ENCODE measurements at places on chromosomes 5 and 9.

DNA sequence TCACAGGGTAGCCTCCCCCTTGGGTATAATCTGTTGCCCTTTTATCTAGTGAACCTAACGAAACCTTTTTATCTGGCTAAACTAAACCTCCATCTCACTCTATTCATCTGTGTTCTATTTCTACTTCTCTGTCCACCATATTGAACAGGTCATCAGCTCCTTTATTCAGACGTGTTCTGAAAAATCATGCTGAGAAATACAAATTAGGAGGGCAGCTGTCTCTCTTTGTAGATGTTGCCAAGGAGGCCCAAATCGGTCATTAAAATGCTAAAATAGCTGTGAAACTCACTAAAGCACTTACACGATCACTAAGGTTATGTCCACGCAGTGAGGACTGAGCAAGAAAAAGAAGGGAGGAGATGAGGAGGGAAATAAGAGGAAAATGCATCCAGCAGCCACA is 115.6 kb upstream of the RETREG1 start:
- no peak for DNase-seq

GRCh38 chr5:59317774-59318205 is 575.7 kb downstream of the PDE4D start:
- DNase-seq = no peak

GRCh38 chr5:139276426-139276825 is 17.1 kb upstream of the MATR3 start:
- DNase-seq = no peak

GRCh38 chr5:149337736-149338135 is 7.6 kb upstream of the GRPEL2 start:
- DNase-seq = no peak

DNA sequence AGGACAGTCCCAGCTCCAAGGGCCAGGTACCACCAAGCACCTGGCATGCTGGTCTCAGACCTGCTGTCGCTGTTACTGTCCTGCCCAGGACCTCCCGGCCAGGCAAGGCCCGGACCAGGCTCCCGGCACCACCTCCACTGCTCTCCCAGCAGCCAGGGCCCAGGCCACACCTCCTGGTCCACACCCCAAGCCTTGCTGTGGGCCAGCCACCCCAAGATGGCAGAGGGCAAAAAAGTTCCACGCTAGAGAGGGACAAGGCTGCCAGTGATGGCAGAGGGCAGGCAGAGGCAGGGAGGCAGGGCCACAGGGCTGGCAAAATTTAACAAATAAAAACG is 1.1 kb downstream of the DNLZ start:
- no peak for DNase-seq

GRCh38 chr9:38171538-38171884 is 102.5 kb upstream of the SHB start:
- DNase-seq = no peak

DNA sequence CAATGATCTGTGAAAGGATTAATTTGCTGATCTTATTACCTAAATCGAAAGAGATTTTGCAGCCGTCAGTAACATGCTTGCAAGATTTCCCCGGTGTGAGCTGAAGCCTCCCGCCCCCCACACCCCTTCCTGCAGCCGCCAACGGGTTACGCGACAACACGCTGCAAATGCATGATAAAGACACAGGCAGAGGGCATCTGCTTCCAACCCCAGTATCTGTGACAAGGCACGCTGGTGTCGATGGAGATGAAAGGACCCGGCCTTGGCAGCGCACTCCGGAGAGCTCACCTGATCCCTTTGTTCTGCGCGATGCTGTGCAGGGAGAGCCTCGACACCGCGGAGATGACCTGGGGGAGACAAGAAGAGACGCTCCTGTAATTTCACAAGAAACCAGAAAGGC is 122.9 kb upstream of the SARDH start:
- no peak for DNase-seq

DNA sequence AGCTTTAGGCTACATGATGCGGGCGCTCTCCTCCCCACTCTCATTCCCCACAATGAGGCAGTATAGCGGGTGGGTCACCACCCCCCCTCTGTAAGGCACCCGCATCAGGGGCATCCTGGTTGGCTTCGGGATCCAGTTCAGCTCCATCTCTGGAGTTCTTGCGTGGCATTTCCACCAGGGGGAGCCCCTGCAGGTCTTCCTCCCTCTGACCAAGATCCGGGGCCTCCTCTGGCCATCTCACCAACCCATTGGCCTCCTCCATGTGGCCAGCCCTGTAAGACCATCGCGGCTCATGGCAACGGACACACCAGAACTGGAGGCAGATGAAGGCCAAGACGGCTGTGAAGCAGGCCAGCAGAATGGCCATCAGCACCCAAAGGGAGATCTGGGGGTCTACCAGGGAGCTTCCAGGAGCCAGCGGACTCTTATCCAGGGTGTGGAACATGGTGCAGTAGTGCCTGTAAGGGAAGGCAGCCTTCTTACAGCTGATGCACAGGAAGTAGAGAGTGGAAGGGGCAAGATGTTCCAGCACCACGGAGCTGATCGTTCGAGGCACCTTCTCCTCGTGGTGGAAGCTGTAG is 77.0 kb downstream of the CYFIP2 start:
- peak; percentile 3 for DNase-seq

DNA sequence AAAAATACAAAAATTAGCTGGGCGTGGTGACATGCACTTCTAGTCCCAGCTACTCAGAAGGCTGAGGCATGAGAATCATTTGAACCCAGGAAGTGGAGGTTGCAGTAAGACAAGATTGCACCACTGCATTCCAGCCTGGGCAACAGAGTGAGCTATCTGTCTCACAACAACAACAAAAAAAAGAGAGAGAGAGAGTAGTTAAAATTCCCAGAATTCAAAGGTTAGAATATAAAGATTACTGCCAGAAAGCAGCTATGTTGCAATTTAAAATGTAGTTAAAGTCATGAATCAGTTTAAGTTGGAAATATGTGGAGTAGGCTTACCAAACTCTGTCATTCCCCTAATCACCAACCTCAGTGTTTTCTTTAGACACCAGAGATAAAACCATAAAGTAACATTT is 58.7 kb upstream of the SUSD1 start:
- DNase-seq = no peak

DNA sequence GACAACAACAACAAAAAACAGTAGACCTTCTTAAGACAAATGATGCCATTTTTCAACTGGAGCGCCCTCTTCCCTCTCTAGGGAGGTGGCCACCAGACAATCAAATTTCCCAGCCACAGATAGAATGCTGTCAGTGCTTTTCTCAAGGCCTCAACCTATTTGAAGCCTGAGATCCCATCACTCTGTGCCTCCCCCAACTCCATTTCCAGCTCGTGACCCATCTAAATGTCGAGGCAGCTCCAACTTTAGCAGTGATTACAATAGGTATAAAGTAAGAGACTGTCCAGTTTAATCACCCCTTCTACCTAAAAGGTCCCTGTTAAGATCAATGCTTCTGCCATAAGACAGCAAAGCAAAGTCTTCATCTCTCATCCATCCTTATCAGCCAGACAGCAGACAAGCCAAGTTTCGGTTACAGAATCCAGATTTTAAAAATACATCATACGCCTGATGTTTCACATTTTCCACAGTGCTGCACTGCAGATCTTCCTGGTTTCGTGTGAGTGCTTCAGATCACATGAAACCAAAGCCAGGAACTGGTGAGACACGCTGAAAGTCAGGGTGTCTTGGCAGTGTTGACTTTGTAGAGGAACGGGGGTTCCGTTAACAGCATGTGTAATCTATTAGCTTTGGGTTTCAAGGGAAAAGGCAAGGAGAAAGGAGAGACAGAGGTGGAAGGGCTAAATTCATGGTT is 447.8 kb downstream of the ENC1 start:
- no peak for DNase-seq

- DNase-seq = no peak
Observed at GRCh38 chr5:83720836-83721537, at the start of gene HAPLN1. HAPLN1 (minus strand) TSS chr5:83720855; CDS start chr5:83673523, 47,332 bp downstream.

- no peak for DNase-seq
Observed at GRCh38 chr9:125190361-125190801, 778 bp upstream of the PPP6C start.

DNA sequence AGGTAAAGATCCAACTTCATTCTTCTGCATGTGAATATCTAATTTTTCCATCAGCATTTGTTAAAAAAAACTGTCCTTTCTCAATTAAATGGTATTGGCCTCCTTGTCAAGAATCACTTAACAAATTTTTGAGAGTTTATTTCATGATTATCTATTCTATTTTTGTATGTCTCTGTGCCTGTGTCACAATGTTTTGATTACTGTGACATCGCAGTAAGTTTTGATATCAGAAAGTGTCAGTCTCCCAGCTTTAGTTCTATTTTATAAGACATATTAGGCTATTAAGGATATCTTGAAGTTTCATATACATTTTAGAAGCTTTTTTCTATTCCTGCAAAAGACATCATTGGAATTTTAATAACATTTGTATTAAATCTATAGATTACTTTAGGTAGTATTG is 33.6 kb downstream of the GABRA6 start:
- DNase-seq = no peak

DNA sequence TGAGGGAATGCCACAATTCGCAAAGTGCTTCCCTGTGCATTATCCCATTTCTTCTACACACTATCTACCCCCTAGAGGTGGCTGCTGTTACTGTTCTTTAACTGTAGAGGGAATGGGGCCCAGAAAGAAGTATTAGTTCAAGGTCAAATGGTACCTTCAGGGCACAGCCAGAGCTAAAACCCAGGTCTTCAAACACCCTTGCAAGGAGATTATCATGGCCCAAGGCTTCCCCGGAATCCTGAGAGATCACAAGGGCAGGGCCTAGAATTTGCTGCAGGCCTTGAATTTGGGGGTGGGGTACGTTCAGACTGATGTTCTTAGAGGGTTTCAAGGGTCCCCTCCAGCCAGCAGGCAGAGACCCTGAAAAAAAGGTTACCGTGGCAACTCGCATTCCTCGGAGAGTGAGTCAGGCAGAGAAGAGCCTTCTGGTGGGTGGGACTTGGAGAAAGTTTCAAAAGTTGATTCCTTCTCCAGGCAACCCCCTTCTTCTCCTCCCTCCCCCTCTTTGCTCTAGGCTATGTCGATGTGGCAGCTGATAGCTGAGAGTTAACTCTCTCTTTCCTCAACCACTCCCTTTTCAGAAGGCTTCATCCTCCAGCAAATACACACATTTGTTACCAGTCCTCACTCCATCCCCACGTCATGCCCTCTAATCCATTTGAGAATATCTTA is 1.9 kb downstream of the SPARC start:
- DNase-seq = no peak

- no peak for DNase-seq
Observed at GRCh38 chr9:125447202-125447802, 185.7 kb downstream of the GAPVD1 start.

DNA sequence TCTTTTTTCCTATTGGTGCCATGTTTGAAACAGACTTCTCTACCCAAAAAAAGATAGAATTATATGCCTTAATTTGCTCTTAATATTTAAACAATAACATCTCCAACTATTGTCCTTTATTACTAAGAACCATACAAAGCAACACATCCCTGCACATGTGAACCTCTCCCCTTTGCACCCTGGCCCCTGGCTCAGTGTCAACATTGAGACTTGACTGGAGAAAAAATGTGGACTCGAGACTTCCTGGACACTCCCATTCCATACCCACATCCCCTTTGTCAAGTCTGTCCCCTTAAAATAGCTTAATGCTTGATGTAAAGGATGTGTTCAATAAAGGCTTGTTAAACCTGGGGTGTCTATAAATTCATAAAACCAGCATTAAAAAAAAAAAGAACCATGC is 53.2 kb downstream of the TTC39B start:
- DNase-seq = no peak

DNA sequence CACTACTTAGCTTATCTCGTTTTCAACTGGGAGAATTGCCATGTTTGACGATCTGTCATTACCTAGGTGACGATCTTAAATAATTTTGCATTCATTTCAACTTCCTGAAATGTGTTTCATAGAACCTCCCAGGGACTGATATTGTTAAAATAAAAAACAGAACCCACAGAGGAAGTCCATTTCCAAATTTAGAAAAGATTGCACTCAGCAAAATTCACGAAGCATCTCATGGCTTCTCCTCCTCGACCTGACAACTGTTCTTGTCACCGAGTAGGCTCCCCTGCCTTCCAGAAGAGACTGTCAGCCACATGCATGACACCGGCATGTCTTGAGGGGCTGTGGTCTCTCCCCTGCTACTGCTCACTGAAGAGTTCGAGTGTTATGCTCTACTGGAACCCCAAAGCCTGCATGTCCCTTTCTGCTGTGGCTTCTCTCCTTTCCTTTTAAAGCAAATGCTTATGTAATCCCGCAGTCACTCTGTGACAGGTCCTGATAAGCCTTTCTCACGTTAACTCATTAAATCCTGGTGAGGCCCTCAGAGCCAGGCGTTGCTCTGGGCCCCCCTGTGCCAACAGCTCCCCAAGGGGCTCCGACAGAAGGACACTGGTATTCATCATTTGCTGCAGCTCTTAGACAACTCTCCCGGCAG is 26.8 kb upstream of the ANKRD33B start:
- DNase-seq = peak; percentile 60

DNA sequence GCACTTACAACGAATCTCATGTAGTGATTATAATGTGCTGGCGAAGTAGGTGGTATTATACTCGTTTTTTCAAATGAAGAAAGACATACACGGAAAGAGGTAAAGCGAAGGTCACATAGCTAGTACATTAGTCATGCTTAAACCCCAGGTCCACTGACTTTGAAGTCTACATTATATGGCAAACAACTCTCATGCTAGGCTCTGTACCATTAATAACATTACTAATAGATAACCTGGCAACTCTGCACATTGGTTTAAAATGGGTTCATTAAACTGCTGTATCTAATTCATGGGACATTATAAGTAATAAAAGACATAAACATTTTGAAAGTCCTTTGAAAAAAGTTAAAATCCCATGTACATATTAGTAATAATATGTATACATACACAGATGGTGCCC is 21.2 kb downstream of the FYB1 start:
- DNase-seq = no peak

- no peak for DNase-seq
Observed at GRCh38 chr5:76470976-76471375, 67.9 kb downstream of the IQGAP2 start.

DNA sequence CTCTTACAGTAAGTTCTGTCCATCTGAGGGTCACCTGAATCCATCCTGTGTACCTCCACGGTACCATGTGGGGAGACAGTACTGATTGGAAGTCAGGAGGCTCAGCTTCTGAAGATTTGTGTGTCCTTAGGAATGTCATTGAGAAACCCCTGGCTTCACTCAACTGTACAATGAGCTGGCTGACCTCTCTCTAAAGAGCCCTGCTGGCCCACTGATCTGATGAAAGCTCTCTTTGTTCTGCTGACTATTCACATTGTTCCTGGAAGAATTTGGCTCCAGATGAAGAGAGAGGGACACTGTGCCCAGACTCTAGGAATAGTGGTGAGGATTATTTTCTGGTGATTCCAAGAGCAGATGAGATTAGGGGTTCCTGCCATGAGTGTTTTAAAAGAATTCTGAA is 141.2 kb downstream of the LURAP1L start:
- no peak for DNase-seq
